ENCODE measurements at places on chromosomes 3 and 15.

DNA sequence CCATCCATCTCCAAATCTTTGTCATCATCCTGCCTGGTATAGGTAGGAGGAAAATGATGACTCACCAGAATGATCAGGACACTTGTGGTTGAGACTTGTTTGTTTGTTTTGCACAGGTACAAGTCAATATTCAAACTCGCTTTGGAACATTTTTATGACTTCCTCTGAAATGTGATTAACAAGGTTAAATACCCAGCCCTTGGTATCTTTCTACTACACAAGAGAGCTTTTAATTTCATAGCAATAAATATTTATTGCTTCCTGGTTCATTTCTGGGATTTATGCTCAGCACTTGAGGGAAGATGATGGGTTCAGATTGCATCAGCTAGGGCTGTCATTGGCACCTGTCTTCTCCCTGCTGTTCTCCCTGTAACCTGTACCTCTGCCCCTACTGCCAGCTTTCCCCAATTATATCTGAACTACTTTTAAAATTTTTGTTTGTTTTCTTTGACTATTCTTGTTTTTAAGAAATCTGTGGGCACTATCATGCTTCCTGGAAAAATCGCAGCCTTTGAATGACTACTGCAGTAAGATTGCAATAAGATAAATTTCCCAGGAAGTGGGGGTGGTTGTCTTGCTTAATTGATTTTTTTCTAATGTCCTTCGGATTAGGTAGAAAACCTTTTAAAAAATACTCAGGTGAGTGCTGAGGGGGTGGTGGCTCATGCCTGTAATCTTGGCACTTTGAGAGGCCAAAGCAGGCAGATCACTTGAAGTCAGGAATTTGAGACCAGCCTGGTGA is 24.3 kb upstream of the GCNT3 start:
- no peak for DNase-seq

- DNase-seq: no peak
These were observed 34.5 kb upstream of the ABHD10 start for GRCh38 chr3:111944372-111944771.

DNA sequence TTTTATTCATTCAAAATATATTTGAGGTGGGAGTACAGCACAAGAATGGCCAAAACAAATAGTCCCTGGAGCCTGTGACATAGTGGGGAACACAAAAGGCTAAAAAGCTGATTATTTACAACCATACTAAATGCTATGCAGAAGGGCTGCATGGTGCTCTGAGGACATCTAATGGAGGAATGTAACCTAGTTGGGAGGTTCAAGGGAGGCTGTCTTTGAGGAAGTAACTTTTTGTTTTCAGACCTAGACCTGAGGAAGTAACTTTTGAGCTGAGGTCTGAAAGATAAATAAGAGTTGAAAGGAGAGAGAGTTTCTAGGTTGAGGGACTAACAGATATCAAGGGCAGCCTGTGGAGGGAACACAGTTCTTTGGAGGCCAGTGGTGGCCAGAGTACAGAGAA is 34.8 kb upstream of the RASA2 start:
- no peak for DNase-seq

DNA sequence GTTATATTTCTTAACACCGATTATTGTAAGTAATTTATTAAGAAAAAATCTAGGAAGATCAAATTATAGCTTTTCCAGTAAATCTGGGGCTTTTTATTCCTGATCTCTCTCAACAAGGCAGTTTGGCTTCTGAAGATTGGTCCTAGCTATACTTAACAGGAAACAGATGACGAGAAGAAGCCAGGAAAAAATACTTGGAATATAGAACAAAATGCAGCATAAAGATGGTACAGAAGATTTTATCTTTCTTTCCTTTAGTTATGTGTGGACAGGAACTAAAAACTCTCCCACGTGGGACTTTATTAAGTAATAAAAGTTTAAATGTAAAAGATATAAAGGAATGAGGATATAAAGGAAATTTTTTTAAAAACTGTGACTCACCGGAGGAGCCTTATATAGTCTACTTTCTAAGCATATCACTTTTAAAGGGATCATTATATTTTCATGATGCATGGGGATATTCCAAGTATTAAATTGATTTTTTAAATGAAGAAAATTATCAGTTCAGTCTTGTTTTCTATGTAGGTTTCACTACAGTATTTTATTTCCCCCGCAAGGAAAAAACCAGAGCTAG is 8.2 kb downstream of the B3GNT5 start:
- no peak for DNase-seq

- DNase-seq: no peak
These were observed 120.1 kb upstream of the SPATA12 start for GRCh38 chr3:56940321-56940720.

DNA sequence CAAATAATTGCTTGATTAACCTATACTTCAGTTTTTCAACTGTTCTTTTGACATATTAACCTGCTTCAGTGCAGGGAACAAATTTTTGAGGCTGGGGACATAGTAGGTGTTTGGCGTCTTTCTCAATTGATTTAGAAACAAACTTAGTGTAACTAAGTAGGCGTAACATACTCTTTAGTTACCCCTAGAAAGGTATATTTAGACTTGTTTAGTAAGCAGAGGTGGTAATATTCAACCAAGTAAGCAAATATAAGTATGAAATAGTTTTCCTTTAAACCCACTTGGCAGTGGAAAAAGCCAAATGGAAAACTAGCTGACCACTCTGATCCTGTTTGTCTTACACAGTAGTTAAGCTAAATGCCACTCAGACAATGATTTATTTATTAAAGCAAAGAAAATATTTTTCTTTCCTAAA is 113.2 kb downstream of the MBNL1 start:
- DNase-seq: no peak

GRCh38 chr3:81951636-81952035 is 190.2 kb upstream of the GBE1 start:
- DNase-seq: no peak
